Renal cortical epithelial cell (primary cell): ENCODE measurements at places on chromosomes 1 and 21.

DNA sequence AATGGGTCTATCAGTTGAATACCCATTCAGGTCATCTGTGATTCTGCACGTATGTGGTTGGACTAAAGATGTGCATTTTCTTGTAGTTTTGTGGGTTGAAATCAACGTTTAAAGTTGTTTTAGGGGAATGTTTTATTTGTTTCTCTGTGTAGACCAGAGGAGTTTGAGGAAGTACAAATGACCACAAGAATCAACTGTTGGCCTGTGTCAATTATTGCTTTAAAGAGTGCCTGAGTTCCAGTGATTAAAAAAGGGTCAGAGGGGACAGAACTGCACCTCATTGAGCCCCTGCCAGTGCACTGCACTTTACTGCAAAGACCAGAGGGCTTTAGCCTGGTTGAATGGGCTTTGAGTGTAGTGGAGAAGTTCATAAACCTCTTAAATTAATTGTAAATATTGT lies 190.3 kb downstream of the VPS13D start:
- no peak for DNase-seq

- DNase-seq = no peak
Observed at GRCh38 chr1:6447016-6447817, 18.8 kb downstream of the TNFRSF25 start.

DNA sequence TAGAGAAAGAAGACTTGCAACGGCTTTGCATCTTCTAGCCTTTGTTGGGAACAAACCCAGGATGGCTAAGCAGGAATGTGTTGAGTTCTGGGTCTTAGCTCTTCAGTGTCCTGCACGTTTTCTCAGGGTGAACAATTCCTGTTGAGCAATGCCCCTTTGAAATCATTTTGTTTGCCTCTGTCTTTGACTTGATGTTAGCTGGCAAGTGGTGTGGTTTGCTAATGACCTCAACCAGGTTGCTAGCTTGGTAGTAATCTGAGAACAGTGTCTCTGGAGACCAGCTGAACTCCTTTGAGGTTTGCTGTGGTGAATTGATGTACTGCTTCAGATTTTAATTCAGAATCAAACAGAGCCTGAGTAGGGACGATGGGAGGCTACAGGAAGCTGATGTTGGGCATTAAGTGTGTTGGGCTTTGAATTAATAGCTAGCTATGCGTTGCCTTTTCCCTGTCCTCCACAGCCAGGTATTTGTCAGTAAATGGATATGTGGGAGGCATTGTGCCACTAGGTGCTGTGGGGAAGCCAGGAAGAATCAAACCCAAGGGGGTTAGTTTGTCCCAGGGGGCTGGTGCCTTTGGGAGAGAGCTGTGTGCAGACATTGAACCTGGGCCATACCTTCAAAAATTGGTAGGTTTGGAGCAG lies 23.3 kb upstream of the SRSF10 start:
- peak; percentile 96 for DNase-seq

DNA sequence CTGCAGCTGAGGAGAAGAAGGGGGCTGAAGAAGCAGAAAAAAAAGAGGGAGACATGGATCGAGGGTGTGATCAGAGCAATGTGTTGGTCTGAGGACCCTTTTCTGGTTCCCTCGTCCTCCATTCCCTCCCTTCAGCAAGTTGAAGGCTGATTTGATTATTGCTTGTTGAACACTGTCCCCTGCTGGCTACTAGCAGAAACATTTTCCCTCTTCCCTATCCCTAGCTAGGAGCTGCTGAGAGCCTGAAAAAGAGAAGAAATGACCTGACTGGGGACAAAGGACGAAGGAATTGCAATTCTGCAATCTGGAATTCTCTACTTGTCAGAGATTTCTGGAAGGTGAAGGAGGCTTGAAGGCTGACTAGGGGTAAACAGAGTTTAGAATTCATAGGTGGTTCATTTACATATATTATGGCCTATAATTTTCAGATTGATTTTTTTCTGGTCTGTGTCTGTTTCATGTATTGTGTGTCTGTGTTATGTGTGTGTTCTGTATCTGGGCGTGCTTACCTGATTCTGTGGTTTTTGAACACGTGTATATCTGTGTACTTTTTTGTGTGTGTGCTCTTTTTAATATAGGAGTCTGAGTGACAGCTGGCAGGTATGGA lies 9.8 kb downstream of the NHLH1 start:
- DNase-seq = peak; percentile 67

DNA sequence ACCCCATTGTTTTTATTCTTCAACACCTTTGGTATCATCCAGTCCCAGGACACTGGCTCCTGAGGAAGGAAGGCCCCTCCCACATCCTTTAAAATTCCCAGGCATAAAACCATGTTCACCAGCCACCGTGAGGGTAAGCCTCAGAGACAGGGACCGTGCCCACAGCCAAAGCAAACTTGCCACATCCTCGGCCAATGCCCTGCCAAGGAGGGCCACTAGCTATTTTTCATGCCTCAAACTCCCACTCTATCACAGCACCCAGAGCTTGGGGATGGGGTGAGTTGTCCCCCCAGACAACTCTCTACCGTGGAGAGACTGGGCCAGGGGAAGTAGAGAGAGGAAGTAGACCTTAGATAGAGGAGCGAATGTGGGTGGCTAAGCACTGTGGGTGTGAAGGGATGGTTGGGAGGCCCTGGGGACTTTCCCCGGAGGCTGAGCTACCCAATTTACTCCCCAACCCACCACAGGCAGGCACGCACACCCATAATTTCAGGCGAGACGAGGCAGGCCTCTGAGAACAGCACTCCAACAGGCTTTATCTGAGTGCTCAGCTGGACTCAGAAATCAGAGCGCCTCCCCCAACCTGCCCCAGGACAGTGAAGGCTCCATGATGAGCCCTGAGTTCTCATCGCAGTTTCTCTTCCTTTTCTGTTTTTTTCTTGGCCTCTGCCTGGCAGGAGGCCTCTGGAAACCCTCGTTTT lies 15.9 kb upstream of the BTG2 start:
- no peak for DNase-seq

- DNase-seq = no peak
Observed at GRCh38 chr21:26972192-26972591, 5.3 kb upstream of the ADAMTS5 start.

DNA sequence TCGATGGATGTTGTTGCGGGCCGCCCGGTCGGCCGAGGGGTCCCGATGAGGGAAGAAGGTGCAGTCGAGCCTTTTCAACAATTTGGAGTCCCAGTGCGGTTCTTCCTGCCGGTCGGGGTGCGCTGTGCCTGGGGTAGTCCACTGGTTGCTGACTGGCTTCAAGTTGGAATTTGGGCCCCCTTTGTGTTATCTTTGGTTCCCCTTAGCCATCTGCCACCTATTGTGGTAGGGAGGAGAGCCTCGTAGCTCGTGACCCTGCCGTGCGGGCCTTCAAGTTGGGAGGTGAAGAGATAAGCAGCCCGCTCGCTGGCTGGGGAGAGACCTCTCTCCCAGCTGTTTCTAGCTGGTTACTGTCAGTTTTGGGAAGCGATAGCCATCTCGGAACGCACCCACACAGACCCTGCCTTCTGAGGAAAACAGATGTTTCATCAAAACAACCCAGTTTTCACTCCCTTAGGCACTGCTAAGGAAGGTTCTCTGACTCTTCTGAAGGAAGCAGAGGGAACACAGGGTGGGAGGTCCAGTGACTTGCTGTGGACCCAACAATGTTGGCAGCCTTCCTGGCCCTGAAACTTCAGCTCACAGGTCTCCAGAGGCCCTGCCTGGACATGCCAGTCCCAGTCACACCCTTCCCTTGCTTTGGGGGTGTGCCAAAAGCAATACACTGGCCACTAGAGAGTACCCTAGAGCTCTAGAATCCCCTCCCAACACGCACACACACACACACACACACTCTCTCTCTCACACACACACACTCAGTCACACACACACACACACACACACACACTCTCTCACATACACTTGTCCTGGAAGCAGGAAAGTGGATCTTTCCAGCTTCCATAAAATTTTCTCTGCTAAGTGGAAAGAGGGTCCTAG lies 1.0 kb downstream of the BTG2 start:
- peak; percentile 85 for DNase-seq

GRCh38 chr1:175572932-175573868 lies 170.2 kb downstream of the TNR start:
- DNase-seq = peak; percentile 85

DNA sequence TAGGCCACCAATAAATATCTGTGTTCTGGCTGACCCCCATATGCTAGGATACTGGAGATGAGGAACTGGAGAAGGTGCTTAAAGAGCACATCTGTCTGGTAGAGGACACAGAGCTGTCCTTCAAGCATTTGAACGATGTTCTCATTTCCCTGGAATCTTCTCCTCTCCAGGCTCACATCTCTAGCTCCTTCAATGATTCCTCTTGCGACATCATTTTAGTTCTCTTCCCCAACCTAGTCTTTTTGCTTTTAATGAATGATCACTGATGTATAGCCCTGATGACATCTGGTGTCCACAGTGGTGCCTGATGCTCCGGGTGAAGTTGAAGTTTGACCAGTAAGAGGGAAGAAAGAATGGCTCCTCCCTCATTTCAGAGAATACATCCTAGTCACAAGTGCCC lies 80.8 kb upstream of the UBE2U start:
- peak; percentile 42 for DNase-seq

GRCh38 chr1:37822906-37823815 lies 15.2 kb upstream of the YRDC start:
- DNase-seq = no peak

- no peak for DNase-seq
Observed at GRCh38 chr1:177354247-177354646, 183.5 kb downstream of the BRINP2 start.

GRCh38 chr1:19028110-19028509 lies 71.6 kb upstream of the IFFO2 start:
- no peak for DNase-seq

DNA sequence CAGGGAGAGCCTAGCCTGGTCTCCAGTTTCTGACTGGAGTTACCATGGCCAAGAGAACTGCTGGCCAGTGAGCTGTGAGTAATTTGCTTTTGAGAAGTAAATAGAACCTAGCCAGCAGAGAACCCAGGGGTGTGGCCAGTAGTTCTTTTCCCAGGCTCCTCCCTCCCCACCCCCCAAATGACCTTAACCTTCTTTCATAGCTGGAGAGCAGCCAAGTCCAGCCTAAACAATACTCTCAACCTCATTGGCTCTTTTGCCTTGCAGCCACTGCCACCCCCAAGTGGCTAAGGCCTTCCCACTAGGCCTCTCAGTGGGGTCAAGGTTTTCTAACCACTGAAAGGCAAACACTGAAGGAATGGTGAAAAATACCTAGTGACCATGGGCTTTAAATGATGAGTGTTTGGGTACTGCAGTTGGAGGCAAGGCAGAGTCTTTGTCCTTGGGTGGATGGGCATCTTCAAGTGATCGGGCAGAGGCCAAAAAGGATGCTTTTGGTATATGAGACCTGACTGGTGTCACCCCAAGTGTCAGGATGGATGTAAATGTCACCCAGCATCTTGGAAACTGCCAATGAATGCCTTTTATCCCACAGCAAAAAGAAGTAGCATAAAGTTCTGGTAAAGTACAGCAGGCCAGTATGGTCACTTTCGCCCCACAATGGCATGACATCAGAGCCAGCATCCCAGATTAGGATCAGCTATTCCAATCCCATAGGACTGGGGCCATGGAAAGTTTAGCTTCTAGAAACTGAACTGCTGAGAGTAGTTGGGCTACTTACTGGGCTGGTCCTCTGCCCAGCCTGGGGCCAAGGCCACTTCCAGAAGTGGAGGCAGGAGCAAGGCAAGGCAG lies 3.5 kb upstream of the PIGV start:
- peak; percentile 90 for DNase-seq

DNA sequence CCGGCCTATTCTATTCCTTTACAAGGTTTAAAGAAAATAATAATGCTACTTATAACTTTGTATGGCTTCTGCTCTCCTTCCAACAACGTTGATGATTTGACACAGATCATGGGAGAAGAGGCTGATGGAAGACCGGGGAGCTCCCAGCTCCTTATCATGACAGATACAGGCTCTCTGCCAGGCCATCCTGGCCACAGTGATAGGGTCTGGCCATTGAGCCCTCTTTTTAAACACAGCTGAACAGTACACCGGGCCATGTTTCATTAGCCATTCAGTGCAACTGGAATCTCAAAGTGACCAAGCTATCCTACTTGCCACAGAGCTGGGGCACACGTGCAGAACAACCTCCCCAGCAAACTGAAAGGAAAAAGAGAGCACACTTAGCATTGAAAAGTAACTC lies 34.9 kb downstream of the DNAJC11 start:
- DNase-seq = no peak

GRCh38 chr1:90341516-90341915 lies 346.6 kb downstream of the ZNF326 start:
- DNase-seq = no peak

GRCh38 chr1:38047603-38048141 lies 1.1 kb upstream of the POU3F1 start:
- DNase-seq = no peak

DNA sequence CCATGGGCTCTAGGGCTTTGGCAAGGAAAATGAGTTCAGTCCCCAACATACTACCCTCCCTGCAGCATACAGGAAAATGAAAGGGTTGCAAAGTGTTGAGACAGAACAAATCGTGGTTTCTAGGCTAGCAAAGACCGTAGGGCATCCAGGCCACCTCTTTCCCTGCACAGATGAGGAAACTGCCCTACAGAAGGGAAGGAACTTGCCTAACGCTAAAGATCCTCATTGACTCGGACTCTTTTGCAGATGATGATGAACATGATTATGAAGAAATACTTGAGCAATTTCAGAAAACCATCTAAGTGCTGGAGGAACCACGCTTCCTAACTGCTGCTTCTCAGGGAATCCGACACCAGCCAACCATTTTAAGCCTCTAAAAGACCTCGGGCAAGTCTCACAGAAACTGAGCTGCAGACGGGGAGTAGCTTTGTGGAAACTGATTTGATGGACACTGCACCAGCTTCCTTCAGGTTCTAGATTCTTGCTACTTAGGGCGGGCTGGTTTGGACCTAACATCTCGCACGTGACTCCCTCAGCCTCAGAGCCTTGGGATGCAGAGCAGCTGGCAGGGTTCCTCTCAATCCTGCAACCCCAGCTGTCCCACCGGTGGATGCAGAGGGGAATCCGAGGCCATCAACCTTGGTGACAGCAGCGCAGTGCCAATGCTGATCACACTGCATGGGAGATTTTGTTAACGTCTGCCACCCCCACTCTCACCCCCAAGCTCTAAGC lies 13.4 kb downstream of the THEMIS2 start:
- no peak for DNase-seq

DNA sequence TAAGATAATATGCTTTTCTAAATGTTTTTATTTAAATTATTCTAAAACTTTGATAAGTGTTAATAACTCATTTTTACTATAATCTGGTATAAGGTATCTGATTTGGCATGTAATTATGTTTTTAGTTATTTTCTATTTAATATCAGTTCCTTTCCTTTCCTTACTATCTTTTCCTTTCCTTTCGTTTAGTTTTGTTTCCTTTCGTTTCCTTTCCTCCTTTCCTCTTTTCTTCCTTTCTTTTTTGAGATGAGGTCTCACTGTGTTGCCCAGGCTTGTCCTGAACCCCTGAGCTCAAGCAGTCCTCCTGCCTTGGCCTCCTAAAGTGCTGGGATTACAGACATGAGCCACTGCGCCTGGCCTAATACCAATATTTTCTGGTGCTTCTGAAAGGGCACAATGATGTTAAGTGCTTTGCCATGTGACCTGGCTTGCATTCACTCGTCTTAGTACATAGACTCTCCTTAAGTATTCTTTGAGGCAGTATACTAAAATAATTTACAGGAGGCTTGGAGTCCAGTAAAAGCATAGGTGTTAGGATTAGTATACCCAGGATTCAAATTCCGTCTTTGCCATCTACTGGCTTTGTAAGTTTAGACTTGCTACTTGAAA lies 18.7 kb downstream of the MIER1 start:
- DNase-seq = no peak

- DNase-seq = no peak
Observed at GRCh38 chr1:16248007-16248436, 11.0 kb upstream of the CPLANE2 start.

GRCh38 chr1:167612587-167613385 lies 17.2 kb upstream of the RCSD1 start:
- no peak for DNase-seq

- no peak for DNase-seq
Observed at GRCh38 chr1:27509127-27510080, 19.4 kb upstream of the WASF2 start.
